ENCODE measurements at places on chromosomes 13 and 19.

DNA sequence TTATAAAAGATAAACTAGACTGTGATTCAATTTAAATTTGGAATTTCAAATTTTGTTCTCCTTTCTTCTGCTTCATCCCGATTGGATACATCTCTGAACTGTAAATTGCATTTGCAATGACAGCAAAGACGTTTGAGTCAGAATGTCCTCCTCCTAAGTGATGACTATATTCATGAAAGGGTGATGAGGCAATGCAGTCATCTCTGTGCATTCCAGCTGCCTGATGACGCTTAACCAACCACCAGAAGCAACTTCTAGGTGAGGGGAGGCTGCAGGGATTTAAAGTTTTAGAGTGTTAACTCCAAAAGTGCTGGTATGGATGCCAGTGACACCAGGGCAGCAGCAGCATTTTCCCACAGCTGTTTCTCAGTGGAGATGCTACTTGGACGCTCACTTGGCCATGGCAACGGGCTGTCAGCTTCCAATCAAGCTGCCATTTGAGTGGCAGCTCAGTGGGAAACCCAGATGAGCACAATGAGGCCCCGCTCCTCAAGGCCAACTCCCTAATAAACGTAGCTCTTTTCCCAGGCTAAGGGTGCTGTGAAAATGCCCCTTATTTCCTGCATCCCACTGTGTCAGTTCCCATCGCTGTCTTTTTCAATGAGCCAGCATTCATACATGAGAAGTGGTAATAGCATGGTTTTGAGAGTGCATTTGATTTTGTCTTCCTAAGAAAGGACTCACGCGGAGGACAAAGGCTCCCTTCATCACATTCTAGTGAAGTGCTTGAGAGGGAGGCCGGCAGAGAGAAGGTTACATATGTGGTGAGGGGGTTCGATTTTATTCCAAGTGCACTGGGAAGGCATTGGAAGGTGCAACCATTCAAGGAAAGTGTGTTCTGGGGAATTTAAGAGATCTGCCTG is 45.2 kb upstream of the AMER2 start:
- no peak for DNase-seq

DNA sequence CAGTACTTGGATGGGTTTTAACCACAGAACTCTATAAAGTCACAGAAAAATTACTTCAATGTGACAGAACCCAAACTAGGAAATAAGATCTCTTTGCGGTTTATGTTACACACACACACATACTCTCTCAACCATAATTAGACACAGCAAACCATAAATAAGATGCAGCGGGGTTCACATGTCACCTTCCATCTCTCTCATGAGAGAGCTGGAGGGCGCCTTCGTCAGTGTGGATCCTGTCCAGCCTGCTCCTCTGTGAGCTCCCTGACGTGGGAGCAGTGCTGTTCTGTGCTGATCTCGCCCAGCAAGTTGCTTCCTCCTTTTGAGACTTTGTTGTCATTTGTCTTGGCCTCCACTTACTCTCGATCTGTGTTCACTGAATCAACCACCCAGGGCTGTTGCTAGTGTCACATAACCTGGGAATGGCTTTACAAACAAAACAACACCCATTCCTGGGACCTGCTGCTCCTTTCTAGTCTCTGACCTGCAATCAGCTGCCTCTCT is 204.9 kb upstream of the KL start:
- DNase-seq, result no peak

- no peak for DNase-seq
These were observed 38.7 kb downstream of the NFIX start for GRCh38 chr19:13033819-13034611.

- no peak for DNase-seq
These were observed 20.1 kb downstream of the SH3GL1 start for GRCh38 chr19:4380254-4380727.

GRCh38 chr19:55189403-55189835 is 9.3 kb upstream of the SYT5 start:
- peak; percentile 94 for DNase-seq

DNA sequence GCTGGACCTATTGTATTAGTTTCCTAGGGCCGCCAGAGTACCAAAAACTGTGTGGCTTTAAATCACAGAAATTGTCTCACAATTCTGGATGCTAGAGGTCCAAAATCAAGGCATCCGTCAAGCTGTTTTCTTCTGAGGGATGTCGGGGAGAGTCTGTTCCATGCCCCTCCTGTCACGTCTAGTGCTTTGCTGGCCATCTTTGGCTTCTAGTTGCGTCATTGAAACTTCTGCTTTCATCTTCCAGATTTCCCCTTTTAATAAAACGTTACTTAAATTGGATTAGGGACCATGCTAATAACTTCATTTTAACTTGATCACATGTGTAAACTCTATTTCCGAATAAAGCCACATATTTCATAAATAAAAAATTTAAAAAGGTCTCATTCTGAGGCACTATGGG is 47.5 kb downstream of the TRPM4 start:
- DNase-seq, result no peak

DNA sequence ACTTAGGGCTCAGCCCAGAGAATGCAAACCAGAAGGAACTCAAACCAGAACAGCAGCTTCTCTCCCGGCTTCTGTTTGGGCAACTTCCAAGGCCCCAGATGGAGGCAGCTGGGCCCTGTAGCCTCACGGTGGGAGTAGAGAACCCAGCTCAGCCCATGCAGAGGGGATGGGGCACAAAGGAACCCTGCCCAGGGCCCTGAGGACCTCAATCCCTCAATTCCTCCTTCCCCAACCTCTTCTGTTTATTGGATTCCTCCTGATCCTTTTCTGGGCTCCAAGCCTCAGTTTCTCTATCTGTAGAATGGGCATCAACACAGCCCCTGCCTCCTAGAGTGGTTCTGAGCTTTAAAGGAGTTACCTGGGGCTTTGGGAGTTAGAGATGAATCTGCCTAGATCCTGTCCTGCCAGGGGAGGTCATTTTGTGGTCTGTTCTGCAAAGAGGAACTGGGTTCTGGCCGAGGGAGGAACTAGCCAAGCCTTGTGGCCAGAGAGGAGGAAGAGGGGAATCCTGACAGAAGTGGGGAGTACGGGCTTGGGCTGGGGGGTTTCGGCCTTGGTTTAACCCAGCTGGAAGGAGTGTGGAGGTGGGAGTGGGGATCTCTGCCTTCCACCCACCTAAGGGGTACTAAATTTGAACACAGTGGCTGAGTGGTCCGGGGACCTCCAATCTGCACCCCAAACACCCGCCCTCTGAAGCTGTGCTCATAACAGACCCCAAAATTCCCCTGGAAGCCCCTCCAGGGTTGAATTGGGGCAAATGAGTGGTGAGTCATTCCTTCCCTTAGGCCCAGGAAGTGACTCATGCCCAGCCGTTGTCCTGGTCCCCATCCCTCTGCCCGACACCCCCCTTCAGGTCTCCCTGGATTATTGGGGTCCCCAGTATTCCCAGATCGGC is 2.7 kb downstream of the ADGRE5 start:
- no peak for DNase-seq

- DNase-seq, result no peak
These were observed 177.7 kb downstream of the TDRD3 start for GRCh38 chr13:60574735-60575134.

- DNase-seq, result no peak
These were observed 29.8 kb downstream of the PPP2R1A start for GRCh38 chr19:52219611-52220010.

DNA sequence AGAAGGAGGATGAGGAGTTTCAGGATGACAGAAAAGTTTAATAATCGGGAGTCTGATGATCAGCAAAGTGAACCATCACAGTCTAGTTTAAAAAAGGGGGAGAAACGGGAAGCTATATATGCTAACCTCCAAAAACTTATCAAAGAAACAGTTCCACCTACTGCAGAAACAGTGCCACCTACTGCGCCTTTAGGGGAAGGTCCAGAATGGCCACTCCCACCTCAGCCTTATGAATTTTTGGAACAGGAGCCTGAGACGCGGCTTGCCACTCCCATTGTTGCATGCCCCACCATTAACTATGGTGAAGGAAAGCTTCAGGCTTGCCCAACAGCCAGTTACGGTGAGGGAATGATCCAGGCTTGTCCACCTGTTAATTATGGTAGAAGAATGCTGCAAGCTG is 929.0 kb downstream of the SLITRK6 start:
- DNase-seq, result no peak

DNA sequence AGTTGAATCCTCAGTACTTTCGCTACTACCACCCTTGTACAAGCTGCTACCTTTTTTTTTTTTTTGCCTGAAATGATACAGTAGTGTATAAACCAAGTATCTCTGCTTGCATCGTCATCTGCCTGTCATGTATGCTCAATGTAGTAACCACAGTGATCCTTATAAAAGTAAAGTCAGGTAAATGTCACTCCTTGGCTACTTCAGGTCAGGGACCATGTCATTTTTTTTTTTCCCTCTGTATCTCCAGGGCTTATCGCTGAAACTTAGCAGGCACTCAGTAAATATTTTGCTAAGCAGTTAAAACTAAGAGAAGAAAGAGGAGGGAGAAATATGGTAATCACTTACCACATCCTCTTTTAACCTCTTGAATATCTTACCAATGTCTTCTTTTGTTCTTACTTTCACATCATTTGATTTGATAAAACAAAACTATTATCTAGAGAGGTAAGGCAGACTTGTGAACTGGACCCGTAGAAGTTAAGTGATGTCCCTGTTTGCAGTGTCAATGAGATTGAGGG is 96.8 kb upstream of the KLF12 start:
- DNase-seq, result no peak

- DNase-seq, result no peak
These were observed 370.4 kb downstream of the PCDH20 start for GRCh38 chr13:61045251-61045650.

DNA sequence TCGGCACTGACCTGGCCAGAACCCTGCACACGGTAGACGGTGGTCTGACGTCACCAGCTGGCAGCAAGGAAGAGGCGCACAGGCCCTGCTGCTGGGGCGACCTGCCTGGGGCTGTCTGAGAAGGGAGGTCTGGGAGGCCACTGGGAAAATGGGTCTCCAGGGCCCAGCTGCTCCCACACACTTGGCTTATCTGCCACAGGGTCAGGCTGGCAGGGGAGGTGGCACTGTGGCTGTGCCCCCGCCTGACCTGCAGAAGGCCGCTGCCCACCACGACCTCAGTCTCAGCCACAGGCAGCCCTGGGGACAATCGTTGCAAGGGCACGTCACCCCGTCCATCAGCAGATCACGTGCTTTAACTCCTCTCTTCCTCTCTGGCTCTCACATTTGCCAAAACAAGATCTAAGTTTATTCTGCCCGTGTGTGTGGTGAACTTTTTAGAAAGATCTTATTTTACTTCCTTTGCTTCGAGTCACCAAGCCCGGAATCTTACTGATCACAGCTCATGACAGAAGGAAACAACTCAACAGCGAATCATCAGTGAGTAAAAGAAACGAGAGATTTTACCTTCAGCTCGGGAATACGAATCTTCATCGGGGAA is 45.2 kb upstream of the RANBP3 start:
- no peak for DNase-seq

DNA sequence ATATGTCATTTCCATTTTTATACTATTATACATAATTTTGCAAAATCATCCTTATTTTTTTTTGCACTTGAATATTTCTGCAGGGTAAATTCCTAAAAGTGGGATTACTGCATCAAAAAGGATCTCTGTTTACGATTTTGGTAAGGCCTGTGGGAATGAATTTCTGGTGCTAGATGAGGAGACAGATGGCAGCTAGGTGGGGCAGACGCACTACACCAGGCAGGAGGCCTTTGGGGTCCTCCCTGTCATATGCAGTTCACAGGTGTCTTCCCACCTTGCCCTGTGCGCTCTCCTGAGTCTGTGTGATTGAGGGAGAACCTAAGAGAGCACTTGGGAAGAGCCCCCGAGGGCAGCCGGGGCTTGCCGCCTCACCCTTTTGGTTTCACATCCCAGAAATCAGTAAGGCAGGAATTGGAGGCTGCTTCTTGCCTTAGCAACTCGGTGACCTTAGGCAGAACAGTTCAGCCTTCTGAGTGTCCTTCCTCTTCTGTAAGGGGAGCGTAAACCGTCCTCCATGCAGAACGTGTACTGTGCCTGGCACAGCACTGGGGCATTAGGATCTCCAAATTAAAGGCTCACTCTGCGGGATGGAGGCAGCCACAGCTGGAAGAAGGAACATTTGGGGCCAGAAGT is 13.4 kb upstream of the GJB2 start:
- DNase-seq, result no peak

GRCh38 chr13:48405875-48406274 is 7.0 kb downstream of the LPAR6 start:
- no peak for DNase-seq

- DNase-seq, result no peak
These were observed at the start of gene TNFSF13B for GRCh38 chr13:108269601-108270328. Gene TNFSF13B, plus strand, starts transcription at chr13:108269718. Its CDS starts 178 bp downstream, at chr13:108269896.

DNA sequence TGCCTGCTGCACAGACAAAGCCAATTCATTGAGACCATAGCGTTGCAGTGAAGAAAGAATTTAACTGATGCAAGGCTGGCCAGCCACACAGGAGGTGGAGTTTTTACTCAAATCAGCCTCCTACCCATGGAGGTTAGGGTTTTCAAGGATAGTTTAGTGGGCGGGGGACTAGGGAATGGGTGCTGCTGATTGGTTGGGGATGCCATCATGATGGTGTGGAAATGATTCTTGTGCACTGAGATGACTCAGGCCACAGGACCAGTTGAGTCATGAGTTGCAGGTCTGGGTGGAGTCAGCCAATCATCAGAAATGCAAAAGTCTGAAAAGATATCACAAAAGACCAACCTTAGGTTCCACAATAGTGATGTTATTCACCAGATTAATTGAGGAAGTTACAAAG is 359.6 kb downstream of the FOXO1 start:
- no peak for DNase-seq

GRCh38 chr13:102978168-102978567 is 88.0 kb downstream of the SLC10A2 start:
- no peak for DNase-seq

GRCh38 chr19:57708641-57709361 is at the start of gene ZNF154:
Gene ZNF154, minus strand, starts transcription at chr19:57709204. Its CDS starts 233 bp downstream, at chr19:57708971.
- DNase-seq, result no peak

DNA sequence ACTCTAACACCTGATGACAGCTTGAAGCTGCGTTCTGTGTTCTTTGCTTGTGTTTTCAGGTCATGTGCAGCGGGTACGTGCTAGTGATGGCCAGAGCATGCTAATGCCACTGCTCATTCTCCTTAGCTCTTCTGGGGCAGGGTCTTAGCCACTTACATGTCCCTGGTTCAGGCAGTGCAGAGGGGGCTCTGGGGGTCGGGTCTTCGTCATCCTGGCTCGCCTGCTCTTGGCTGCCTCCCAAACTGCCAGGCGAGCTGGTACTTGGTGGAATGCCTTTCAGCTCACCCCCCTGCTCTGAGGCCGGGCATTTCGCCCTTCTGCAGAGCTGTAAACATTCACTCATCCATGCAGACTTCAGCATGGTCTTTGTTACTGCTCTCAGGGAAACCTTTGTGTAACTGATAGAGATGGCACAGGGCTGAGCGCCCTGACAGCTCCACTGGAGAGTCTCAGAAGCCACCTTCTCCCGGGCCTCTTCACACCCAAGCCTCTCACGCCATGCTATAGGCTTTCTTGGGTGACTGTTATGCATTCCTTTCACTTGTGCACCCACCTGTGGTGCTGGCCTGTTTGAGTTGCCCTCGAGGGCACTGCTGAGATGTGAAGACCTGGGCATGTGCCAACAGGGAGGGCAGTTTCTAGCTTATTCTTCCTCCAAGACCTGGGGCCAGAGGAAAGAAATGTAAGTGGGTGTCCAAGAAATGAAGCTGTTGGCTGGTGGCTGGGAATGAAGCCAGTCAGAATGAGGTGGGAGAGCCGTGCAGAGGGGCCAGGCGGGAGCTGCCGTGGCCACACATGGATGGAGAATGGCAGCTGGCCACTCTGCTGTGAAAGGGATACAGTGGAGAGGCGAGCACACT is 24.4 kb downstream of the FAM124A start:
- DNase-seq, result no peak
